ENCODE measurements at places on chromosomes 2 and 18.

- DNase-seq, result no peak
Measured at GRCh38 chr2:86807468-86808275, 17.0 kb upstream of the CD8A start.

DNA sequence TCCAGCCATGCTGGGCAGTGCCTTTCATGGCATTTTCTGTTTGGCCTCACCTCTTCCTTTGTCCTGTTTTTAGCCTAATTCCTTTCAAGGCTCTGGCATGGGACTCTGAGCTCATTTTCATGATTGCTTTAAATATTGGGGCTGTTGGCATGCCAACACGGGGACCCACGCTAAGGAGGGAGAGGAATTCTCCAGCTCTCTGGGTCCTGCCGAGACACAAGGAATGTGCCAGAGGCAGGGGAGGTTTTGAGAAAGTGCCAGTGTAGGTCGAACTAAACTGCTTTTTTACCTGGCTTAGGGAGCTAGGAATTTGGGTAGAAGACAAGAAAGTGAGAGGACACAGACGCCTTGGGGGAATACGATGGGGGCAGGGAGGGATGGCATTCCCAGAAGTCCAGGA, 42.3 kb downstream of the RPL37A start:
- DNase-seq, result no peak

DNA sequence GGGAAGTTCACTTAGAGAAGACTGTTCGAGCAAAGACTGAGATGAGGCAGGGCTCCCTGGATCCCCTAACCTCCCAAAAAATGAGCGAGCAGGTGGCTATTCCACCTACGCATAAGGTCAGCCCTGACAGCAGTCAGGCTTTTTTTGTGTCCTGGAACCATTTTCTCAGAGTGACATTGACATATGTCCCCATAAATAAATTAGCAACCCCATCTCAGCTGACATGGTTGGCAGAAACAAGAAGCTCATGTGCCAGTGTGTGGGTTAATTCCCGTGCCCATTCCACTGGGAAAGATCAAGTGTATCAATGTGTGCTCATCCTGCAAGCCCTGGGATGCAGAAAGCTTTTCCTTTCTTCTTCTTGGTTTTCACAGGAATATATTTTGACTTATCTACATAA, 740.4 kb upstream of the CELF4 start:
- no peak for DNase-seq

- DNase-seq, result no peak
Measured at GRCh38 chr2:85240055-85240454, 87.7 kb downstream of the TGOLN2 start.

DNA sequence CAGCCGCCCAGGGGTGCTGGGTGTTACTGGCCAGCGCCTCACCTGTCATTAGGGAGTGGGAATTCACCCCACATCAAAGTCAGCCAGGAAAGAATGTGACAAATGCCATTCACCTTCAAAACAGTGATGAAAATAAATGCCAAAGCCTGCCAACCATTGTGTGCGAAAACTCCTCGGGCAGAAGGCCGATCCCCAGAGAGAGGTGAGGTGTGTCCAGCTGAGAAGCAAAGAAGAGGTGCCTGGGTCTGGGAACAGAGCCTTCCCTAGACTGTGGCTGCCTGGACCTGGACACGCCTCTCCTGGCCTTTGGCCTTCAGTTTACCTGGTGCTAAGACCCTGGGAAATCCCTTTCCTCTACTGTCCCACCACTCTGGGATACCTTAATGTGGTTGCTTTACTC, 142.7 kb downstream of the CYP26B1 start:
- no peak for DNase-seq

DNA sequence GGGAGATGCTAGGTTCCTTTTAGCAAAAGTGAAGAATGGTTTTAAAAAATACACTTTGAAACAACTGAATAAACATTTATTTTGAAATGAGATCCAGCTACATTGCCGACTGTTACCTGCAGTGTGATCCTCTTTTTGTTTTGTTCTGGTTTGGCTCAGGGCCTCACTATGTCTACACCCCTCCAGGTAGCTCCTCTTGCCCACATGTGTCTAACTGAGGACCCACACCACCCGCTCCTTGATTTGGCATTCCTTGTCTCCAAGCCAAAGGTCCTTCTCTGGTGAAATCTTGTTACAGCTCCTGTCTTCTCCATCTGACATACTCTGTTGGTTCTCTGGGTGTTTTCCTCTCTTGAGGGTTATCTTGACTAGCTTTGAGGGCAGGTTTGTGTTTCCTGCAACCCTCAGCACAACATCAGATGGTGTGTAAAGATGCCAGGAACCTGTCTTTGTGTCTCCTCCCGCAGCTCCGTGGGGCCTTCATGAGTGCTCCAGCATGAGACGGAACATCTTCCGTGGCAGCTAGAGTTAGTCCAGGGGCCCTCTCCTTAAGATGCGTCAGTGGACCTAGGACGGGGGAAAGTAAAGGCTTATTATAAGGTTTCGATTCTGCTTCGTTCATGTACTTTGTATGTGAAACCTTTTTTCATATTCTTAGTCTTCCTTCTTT, 32.1 kb downstream of the MAP4K4 start:
- no peak for DNase-seq
